ENCODE measurements at places on chromosomes 13 and 19.

- no peak for DNase-seq
Measured at GRCh38 chr19:32624410-32624809, 43.4 kb downstream of the PDCD5 start.

DNA sequence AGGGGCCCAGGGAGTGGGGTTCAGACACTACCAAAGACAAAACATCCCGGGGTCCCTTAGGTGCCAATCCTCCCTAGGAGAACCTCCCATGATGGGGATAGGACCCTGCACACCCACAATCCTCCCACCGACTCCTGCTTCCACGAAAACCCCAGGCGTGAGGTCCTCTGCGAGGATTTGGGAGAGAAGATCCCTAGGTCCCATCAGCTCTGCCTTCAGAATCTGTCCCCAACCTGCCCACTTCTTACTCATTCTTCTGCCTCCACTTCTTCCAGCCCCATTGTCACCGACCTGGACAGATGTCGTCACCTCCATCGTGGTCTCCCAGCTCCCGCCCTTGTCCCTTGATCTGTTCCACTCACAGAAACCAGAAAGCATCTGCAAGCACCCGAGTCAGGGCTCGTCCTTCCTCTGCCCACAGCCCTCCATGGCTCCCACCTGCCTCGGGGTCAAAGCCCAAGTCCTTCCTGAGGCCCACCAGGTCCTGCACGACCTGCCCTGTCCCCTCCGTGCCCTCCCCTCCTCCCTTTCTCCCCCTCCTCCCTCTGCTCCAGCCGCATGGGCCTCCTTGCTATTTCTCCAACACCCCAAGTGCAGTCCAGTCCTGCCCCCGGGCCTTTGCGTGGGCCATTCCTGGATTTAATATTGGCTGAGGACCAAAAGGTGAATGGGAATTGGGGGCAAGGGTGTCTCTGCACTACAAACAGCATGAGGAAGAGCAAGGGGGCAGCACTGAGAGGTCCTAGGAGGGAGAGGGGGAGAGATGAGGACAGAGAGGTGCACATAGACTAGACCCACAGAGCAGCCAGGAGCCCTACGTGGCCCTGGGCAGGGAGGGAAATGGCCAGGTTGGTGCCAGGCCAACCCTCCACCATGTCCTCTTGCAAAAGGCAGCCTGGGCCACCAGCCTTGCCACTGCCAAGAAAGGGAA is 51.3 kb downstream of the PTPRS start:
- DNase-seq, result no peak

DNA sequence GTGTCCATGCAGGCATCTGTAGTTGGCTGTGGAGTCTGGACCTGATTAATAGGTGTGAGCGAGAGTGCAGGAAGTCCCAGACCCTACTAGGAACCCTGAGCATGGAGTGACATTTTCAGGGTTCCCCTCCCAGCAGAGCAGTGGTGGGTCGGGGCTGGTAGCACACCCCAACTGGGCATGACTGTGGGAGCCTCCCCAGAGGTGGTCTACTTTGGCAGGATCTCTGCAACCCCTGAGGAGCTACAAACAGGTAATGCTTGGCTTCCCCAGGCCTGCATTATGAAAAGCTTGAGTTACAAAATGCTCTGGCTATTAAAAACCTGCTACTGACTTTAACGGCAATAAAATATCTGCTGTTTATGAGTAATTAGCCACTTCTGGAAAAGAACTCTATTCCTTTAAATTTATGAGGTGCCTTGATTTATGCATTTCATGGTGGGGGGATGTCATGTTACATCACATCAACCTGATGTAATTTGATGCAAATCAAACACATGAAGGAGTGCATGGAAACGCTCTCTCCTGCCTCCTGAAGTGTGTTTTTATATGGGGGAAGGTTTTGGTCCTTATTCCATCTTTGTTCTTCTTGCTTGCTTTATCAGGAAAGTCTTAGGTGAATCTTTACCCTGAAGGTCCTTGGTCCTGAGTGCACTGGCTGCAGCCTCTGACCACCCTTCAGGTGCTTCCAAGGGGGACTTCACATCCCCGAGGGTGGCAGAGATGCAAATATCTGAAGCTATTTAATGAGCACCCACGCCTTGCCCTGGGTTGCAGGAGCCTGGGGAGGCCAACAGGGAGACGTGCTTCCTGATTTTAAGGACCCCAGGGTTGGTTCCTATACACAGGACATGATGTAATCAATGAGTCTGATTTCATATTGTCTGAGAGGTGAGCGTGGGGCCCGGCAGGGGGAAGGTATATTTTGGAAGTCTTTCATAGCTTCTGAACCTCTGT is 54.0 kb downstream of the ZNF536 start:
- no peak for DNase-seq

GRCh38 chr19:17889609-17890214 is 18.0 kb downstream of the SLC5A5 start:
- DNase-seq, result peak; percentile 69

DNA sequence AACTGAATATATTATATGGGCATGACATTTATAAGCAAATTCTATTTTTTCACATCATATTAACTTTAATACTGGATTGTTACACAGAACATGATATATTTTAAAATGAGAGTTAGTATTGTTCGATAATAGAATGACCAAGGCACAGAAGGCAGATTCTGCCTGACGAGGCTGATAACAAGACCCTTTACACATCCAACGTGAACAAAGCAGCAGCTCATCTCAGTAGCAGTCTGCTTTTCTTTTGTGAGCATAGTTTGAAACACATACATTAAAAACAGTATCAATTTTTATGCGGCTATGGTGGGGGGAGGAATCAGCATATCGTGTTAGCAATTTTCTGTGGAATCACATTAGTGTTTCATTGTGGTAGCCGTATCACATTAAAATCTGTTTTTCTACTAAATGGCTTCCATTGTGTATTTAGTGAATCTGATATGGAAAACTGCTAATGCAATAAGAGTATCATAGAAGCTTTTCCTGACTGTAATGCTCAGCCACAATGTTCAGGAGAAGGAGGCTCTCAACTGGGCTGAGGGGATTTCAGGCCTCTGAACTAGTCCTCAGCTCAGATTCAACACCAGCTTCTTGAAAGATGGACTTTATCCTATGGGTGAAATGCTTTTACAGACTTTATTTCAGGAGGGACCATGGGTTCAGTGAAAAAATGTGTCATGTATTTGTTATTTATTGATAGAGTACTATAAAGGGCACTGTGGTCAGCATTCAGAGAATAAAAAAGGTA is 4.0 kb downstream of the SMAD9 start:
- DNase-seq, result no peak

DNA sequence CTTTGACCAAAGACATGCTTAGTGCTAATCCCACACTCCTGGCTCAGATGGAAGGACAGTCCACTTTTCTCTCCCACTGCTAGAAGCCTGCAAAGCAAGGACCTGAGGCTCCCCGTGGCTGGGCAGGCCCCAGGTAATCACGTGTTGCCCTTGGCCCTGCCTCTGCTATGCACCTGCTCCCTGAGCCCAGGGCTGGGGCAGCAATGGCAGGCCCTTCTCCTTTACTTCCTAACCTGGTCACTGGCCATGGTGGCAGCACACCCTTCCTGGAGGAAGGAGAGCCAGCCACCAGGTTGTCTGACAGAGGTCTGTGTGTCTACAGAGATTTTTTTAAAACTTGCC is 27.9 kb upstream of the ZNF492 start:
- DNase-seq, result no peak

GRCh38 chr19:3575260-3575741 is 2.6 kb downstream of the HMG20B start:
- peak; percentile 49 for DNase-seq

- no peak for DNase-seq
Measured at GRCh38 chr13:111503376-111503775, 182.9 kb downstream of the TEX29 start.

DNA sequence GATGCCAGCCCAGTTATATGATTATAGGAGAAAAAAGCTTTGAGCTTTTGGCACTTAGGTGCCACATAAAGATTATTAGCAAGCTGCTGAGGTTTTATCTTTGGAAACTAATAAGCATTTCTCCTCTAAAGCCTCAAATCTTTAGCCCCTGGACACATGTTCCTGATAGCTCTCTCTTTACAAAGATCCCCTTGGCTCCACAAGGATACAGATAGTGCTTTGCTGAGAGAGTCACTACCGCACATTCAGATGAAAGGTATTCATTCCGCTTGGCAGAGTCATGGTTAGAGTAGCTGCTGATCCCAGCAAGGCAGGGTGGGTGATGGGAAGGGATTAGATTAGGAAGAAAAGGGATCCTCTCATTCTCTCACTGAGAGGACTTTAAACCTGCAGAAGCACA is 28.2 kb upstream of the PSG7 start:
- no peak for DNase-seq

DNA sequence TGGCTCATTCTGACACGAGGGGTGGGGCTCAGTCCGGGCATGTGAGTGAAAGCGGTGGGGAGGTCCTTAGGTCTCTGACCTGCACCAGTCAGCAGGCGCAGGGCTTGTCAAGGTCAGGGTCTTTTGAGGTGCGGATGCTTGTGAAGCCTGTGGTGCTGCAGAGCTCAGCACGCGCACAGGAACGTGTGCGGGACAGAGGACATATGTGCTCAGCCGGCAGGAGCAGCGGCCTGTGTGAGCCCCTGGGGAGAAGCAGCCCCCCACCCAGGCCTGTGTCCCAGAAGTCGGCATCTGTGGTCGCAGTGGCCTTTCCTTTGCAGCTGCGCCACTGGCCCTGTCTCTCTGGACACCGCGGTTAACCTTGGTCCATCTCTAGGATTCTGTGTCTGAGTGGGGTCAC is 30.9 kb downstream of the ATP4B start:
- no peak for DNase-seq

GRCh38 chr19:1076951-1077350 is 10.0 kb downstream of the ARHGAP45 start:
- DNase-seq, result no peak

- no peak for DNase-seq
Measured at GRCh38 chr13:111584101-111584672, 263.7 kb downstream of the TEX29 start.

- DNase-seq, result no peak
Measured at GRCh38 chr13:70527599-70527998, 419.3 kb upstream of the KLHL1 start.

DNA sequence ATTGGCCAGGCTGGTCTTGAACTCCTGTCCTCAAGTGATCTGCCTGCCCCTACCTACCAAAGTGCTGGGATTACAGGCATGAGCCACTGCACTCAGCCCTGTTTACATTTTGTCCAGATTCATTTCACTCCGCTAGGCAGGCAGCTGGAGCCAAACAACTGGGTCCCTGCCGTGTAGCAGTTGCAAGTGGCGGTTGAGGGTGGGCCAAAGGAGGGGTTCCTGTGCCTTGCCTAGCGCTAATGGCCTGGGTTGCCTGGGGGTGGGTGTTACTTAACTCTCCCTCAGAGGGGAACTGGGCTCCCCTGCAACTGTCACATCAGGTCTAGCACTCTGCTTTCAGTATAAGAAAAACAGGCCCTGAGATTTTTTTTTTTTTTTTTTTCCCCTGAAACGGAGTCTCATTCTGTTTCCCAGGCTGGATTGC is 7.4 kb downstream of the ACP5 start:
- DNase-seq, result no peak

DNA sequence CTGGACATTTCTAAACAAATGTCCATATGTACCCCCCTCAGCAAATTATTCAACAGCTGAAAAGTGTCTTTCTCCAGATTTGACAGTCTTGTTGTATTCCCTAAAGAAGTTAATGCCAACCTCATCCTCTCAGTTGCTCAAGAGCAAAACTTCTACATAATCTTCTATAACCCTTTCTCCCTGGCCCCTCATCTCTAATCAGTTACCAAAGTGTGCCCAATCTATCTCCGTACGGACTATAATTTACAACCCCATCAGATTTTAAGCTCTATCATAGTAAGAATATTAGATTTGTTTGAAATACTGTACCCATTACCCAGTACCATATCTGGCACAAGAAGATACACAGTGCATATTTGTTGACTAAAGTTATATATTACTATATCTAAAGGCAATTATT is 101.5 kb downstream of the FGF14 start:
- DNase-seq, result no peak
